Kidney (tissue), 22 donors: ENCODE measurements at places on chromosomes 11 and 22.
A peak's percentile ranks its signal among the peaks of the same experiment; 100 is the strongest.

DNA sequence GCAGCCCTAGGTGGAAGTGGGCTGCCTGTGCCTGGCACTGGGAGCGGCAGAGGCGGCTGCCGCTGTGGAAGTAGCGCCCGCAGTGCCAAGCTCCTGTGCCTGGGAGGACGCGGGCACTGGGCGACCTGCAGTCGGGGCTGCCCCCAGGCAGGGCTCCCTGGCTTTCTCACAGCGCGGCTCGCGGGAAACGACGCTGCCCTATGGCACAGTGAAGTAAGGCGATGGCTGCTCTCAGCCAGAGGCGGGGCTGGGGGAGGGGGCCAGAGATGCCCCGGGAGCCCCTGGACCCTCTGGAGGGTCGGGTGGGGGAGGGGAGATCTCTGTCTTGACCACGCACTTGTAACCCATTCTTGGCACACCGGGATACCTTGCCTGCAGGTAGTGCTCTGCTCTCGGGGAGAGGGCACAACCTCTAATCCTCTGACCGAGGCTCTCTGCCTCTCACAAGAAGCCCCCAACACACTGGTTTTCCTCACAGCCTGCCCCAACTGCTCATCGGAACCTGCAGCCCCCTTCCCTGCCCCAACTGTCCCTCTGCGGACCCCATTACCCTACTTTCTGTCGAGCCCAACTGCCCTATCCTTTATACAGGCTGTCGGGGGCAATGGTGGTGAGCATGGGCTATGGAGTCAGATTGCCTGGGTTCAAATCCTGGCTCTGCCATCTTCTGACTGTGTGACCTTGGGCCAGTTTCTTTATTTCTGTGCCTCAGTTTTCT, 32.2 kb upstream of the TRIM29 start:
- DNase-seq: peak; percentile 82

DNA sequence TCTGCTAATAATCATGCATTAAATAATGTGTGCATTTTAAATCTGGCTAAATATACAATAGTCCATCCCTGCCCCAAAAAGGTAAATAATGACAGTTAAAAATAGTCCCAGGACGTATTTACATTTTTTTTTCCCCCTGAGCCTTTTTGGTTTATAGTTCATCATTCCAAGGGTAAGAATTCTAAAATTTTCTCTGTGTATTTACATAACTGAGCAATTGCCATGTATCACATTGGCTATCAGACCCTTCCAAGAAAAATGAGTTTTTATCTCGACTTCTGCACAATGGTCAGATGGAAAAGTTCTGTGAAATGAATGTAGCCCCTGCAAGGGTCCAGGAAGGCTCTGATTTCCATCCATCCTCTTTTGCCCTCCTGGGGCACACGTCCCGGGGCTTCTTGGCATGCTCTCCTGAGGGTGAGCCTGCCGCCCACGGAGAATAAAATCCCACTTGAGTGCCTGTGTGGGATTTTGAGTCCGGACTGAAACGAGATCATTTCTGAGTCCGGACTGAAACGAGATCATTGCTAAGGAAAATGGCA, 94.1 kb upstream of the ANO1 start:
- DNase-seq: no peak

DNA sequence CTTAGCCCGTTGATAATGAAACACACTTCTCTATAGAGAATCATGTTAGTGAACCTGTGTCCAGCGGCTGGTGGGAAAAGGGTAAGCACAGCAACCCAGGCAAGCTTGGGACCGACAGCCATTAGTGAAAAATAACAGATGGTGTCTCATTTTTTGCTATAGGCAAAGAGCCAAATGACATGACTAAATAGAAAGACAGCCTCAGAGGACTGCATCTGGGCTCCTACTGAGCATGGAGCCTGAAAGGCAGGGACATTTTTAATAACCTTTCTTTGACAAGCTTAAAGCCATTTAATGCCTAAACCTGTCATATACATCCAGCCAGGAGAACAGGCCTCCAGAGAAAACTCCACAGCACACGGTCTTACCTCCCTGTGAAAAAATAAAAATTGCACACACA, 67.0 kb downstream of the FANCF start:
- no peak for DNase-seq

- peak; percentile 84 for DNase-seq
Observed at GRCh38 chr11:12411806-12412727, 34.7 kb downstream of the PARVA start.

DNA sequence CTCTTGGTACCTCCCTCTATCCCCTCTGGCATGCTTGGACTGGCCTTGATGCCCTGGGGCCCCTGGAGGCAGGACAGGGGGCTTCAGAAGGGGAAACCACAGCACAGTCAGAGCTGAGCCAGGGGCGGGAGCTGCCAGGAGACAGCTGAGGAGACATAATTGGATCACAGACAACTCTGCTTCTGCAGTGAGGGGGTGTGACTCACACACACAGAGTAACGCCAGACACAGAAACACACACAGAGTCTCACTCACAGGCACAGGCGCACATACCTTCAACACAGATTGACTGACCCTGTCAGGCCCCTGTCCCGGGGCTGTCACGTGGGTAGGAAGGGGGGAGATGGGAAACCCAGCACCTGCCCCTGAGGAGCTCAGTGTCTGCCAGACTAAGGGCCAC, 20.6 kb downstream of the STARD10 start:
- no peak for DNase-seq
